GOT3 (cell line): ENCODE measurements at places on chromosomes 4 and X.

GRCh38 chr4:138305050-138305449 lies 62.9 kb upstream of the SLC7A11 start:
- no peak for DNase-seq

DNA sequence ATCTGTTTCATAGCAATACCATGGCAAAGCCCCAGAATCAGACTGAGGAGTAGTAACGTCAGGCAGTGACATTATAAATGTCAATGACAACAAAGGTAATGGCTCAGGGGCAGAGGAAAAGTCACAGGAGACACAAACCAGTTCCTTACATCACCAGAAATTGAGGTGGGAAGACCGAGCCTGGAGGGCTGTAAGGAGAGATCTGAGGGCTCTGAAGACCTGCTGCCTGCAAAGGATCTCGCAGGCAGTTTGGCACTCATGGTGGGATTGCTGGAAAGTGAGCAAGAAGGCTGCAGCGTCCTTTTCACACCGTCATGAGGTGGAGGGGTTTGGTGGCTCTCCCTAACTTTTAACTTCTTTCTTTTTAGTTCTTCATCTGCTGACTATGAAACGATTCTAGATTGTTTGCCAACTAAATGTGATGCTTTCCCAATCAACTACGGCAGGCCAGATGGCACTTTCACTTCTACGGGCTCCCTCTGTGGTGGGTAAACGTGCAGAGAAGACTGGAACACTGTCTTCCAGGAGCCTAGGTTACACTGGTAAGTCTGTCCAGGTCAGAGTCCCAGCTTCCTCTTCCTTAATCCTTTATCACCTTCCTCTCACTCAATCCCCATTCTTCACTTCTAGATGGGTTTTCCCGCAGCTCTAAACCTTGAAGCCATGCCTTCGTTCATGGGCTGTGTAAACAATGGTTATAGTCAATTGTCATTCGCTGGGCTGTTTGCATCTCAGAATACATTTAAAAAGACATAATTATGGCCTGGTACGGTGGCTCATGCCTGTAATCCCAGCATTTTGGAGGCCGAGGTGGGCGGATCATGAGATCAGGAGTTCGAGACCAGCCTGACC lies 58.2 kb downstream of the TBC1D9 start:
- no peak for DNase-seq

- DNase-seq: no peak
These were observed 71.7 kb downstream of the ENOX2 start for GRCh38 chrX:130831347-130831722.

DNA sequence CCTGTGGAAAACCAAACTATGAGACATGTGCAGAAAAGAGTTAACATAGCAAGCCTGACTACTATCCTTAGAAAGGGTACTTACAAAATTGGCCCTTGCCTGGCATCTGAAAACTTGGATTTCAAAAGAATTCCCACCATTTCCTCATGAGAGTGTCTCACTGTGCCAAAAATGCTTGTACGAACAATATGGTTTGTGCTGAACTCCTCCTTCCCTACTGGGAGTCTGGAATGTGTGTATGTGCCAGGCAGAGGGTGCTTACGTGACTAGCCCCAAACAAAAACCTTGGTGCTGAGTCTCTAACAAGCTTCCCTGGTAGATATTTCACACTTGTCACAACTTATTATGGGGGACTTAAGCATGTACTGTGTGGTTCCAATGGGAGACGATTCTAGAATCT lies 81.7 kb upstream of the GIMD1 start:
- DNase-seq: no peak

DNA sequence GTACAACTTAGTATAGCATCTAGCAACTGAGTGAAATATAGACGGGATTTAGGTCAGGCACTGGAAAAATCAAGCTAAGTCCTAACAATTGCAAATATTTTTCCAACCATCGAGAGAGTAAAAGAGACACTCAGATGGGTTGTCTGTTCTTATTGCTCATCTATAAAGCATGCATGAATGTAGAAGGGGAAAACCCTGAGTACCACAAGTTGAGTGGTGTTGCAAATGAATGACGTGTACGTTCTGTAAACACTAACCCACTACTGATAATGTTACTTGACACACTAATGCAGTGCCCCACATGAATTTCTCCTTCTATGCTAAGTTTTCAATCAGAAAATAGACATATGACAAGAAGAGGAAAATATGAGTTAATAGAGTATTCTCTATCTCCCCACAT lies 211.2 kb downstream of the COX18 start:
- no peak for DNase-seq

GRCh38 chr4:158741326-158742021 lies 18.3 kb upstream of the PPID start:
- DNase-seq: no peak

- no peak for DNase-seq
These were observed 251.3 kb upstream of the CENPE start for GRCh38 chr4:103449296-103450023.

DNA sequence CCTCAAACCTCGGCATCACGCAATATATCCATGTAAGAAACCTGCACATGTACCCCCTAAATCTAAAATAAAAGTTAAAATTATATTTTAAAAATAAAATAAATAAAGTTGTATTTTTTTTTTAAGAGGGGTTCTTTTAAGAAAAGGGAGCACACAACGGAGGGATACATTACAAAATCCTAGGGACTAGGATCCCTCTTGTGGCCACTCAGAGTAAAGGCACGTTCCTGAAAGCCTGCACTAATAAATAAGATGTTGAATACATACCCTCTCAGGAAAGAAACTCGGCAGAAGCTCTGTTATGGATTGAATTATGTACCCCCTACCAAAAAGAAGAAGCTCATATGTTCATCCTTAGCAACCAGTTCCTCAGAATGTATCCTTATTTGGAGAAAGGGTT lies 50.9 kb upstream of the PRDX4 start:
- DNase-seq: no peak

- DNase-seq: no peak
These were observed 13.2 kb downstream of the FRMD7 start for GRCh38 chrX:132114607-132115006.

DNA sequence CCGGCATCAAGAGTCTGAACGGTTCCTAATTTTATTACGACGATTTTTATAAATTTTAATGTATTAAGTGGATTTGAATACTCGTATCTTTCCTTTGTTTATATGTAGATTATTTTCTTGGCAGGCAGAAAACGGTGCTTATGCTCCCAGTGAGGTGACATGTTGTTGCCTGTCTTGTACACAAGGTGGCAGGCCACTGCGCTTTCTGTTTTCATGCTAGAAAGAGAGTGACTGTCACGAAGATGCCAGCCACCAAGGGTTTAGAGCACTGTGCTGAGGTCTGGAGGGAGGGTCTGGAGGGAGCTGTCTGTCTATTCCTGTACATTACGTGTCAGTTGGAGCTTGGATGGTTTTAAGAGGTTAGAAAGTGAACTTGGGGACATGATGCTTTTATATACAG lies 87.7 kb downstream of the SHROOM2 start:
- DNase-seq: no peak

DNA sequence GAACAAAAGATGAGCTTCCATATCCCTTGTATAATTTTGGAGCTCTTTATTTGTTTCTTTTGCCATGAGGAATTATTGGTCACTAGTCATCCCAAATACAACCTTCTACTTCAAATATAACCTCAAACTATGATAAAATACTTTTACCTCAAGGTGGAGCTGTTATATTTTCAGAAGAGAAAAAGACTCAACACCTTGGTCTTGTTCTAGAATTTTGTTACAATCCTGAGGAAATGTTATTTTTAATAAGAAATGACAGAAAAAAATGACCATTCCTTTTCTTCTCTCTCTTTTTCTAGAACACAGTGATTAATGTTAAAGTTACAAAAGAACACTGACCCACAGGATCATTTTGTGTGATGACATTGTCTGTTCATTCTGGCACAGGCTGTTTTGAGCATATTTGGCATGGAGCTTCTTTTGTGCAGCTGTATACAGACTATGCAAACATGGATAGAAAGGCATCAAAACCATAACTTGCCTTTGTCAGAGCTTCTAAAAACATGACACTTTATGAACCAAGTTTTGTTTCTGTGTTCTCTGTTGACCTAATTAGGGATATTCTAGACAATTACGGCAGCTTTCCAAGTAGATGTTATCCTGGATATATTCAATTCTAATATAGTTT lies 159.6 kb upstream of the CTSO start:
- no peak for DNase-seq

- no peak for DNase-seq
These were observed 709.1 kb downstream of the FAT4 start for GRCh38 chr4:126023896-126024295.

GRCh38 chr4:102036619-102037376 lies 246.3 kb downstream of the BANK1 start:
- DNase-seq: no peak
